Immature natural killer cell (primary cell): ENCODE measurements at places on chromosomes 4 and X. TPM values are rescaled to one million over a fixed set of nuclear protein-coding genes. Genes with fewer than 3 reads are reported as not detected.
A peak's percentile ranks its signal among the peaks of the same experiment; 100 is the strongest.

- no peak overlapping the region for H3K27ac ChIP-seq
- H3K27me3 ChIP-seq: no peaks in the 10 kb centered on the region
- no peaks in the 10 kb centered on the region for H3K4me1 ChIP-seq
- no peak for DNase-seq
- H3K4me3 ChIP-seq: no peak overlapping the region
Observed at GRCh38 chr4:156362581-156362980, 408.9 kb upstream of the CTSO start.

DNA sequence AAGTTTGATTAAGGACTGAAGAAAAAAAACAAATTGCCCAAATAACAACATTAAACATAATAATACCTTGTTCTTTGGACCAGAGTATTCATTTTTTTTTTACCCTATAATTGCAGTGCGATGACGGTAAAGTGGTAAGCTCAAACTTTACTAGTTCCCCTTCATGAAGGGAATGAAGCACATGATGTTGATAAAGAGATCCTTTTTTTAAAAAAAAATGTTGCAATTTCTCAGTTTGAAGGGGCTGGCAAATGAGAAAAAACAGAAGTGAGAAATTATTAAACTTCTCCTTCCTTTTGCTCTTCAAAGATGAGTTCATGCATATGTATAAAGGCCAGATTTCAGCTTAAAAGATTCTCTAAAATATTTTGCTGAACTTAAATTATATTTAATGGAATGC is 231.7 kb downstream of the C4orf33 start:
- no peaks in the 10 kb centered on the region for H3K36me3 ChIP-seq
- no peak for DNase-seq
- H3K4me3 ChIP-seq: no peak overlapping the region
- H3K27ac ChIP-seq: no peak overlapping the region
- no peaks in the 10 kb centered on the region for H3K4me1 ChIP-seq

- H3K4me1 ChIP-seq: no peaks in the 10 kb centered on the region
- peaks cover 2% of the 10 kb centered on the region for H3K27me3 ChIP-seq
- no peak overlapping the region for H3K27ac ChIP-seq
- no peak overlapping the region for H3K4me3 ChIP-seq
- DNase-seq: no peak
Observed at GRCh38 chr4:16117164-16117563, 33.3 kb upstream of the PROM1 start.

The CXCL1 gene
- polyA plus RNA-seq: not detected

- no peaks in the 10 kb centered on the region for H3K4me1 ChIP-seq
- H3K27ac ChIP-seq: no peak overlapping the region
- no peaks in the 10 kb centered on the region for H3K36me3 ChIP-seq
- no peak for DNase-seq
- H3K27me3 ChIP-seq: peaks cover 2% of the 10 kb centered on the region
Observed at GRCh38 chr4:114783215-114783595, 184.6 kb downstream of the UGT8 start.

The ITIH6 gene
- polyA plus RNA-seq: not detected

DNA sequence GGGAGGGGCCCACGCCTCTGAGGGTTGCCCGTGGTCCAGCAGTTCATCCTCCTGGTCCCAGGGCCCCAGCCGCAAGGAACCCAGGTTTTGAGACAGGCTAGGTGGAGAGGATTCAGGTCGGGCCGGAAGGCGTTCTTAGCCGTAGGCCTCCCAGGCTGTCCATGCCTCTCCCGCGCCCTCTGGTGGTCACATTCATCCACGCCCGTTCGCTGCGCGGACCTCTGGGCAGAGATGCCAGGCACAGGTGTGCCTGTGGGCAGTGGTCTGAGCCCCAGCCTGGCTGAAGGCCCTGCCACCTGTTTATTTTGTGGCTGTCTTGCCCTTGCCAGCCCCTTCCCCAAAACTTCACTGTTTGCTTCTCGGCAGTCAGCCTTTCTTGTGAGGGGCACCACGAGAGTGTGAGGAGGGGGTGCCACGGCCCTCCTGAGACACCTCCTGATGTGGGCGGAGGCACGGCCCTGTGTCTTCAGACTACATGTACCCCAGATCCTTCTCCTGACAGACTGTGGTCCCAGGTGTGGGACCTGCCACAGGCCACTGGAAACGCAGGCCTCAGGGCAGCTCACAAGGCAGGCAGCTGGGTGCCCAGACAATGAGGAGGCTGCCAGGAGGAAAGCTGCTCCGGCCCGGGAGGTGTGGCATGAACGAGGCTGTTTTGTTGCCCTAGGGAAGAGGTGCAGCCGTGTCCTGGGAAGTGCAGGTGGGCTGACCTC is 5.0 kb downstream of the UVSSA start:
- peak overlapping the region; percentile 74 for H3K27ac ChIP-seq
- H3K4me1 ChIP-seq: peaks cover 28% of the 10 kb centered on the region
- H3K27me3 ChIP-seq: peaks cover 4% of the 10 kb centered on the region

GRCh38 chrX:141960578-141960977 is 56.9 kb downstream of the MAGEC1 start:
- no peak overlapping the region for H3K4me3 ChIP-seq
- no peaks in the 10 kb centered on the region for H3K36me3 ChIP-seq
- peaks cover 2% of the 10 kb centered on the region for H3K27me3 ChIP-seq
- H3K27ac ChIP-seq: no peak overlapping the region
- DNase-seq: no peak

GRCh38 chr4:96936886-96937285 is 1097.0 kb downstream of the PDHA2 start:
- no peaks in the 10 kb centered on the region for H3K36me3 ChIP-seq
- H3K4me1 ChIP-seq: no peaks in the 10 kb centered on the region
- DNase-seq: no peak
- H3K27ac ChIP-seq: no peak overlapping the region
- H3K27me3 ChIP-seq: no peaks in the 10 kb centered on the region

The TGIF2LX gene
- not detected for polyA plus RNA-seq

- no peaks in the 10 kb centered on the region for H3K4me1 ChIP-seq
- no peak for DNase-seq
- H3K36me3 ChIP-seq: no peaks in the 10 kb centered on the region
- no peak overlapping the region for H3K4me3 ChIP-seq
- H3K27me3 ChIP-seq: no peaks in the 10 kb centered on the region
Observed at GRCh38 chr4:84678976-84679744, 96.2 kb downstream of the CDS1 start.

GRCh38 chr4:101710806-101711205 is 79.7 kb upstream of the BANK1 start:
- H3K4me3 ChIP-seq: no peak overlapping the region
- no peak overlapping the region for H3K27ac ChIP-seq
- H3K36me3 ChIP-seq: peaks cover 8% of the 10 kb centered on the region
- no peak for DNase-seq
- H3K27me3 ChIP-seq: peaks cover 10% of the 10 kb centered on the region

DNA sequence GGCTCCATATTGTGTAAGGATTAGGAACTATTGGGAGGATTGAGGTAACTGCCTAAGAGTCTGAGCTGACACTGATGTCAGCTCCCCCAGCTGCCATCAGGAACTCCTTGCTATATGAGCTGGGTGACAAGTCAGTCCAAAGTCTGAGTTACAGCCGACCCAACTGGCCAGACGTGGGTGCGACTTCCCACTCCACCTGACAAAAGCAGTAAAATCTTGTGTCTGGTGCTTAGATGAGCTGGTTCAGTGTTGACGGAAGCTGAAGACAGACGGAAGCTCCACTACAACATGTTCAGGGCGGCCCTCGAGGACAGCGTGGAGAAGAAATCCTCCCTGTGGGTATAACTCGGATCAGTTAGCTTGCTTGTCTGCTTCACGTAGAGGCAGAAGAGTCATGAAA is 22.8 kb upstream of the NAT8L start:
- no peak overlapping the region for H3K27ac ChIP-seq
- no peak overlapping the region for H3K4me3 ChIP-seq
- peaks cover 6% of the 10 kb centered on the region for H3K4me1 ChIP-seq
- peaks cover 11% of the 10 kb centered on the region for H3K27me3 ChIP-seq

- H3K4me3 ChIP-seq: no peak overlapping the region
- peaks cover 4% of the 10 kb centered on the region for H3K27me3 ChIP-seq
- no peaks in the 10 kb centered on the region for H3K4me1 ChIP-seq
- no peak for DNase-seq
- no peak overlapping the region for H3K27ac ChIP-seq
- no peaks in the 10 kb centered on the region for H3K36me3 ChIP-seq
Observed at GRCh38 chrX:44282753-44283152, 60.7 kb downstream of the EFHC2 start.

- no peak for DNase-seq
- no peaks in the 10 kb centered on the region for H3K4me1 ChIP-seq
- no peak overlapping the region for H3K4me3 ChIP-seq
- no peaks in the 10 kb centered on the region for H3K27me3 ChIP-seq
Observed at GRCh38 chr4:141898346-141898745, 262.0 kb downstream of the IL15 start.

- DNase-seq: no peak
- no peaks in the 10 kb centered on the region for H3K36me3 ChIP-seq
- no peak overlapping the region for H3K4me3 ChIP-seq
- H3K4me1 ChIP-seq: no peaks in the 10 kb centered on the region
- no peak overlapping the region for H3K27ac ChIP-seq
Observed at GRCh38 chrX:135512508-135513129, 7.8 kb upstream of the INTS6L start.

DNA sequence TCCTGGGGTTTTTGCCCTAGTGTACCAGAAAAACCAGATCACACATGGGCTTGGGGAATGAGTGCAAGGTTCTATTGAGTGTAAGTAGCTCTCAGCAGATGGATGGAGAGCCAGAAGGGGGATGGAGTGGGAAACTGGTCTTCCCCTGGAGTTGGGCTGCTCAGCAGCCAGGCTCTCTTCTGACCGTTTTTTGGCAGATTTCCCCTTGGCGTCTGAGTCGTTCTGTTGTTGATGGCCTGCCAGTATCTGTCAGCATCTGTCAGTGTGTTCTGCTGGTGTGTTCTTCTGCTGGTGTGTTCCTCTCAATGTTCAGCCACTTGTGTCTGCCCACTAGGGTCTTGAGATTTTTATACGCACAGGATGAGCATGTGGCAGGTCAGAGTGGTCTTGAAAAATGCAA is 633.9 kb upstream of the CPEB2 start:
- no peak overlapping the region for H3K4me3 ChIP-seq
- H3K27me3 ChIP-seq: no peaks in the 10 kb centered on the region
- DNase-seq: no peak

DNA sequence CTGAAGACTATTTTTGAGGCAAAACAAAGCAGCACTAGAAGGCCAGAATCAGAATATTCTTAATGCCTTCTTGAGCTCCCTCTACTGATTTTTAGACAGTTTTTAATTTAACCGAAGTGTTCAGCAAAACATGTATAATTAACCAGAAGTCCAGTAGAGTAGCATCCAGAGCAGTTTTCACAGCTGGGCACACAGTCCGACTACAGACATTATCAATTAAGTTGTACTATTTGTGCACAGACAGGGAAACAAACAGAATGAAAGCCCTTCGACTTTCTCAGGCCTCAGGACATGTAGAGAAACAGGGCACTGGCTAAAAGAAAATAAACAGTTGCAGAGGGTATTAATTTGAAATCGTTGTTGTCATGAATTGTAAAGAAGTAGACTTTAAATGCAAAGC is 11.9 kb downstream of the FSTL5 start:
- no peaks in the 10 kb centered on the region for H3K4me1 ChIP-seq
- no peak for DNase-seq
- no peak overlapping the region for H3K27ac ChIP-seq
- no peaks in the 10 kb centered on the region for H3K27me3 ChIP-seq
- H3K36me3 ChIP-seq: no peaks in the 10 kb centered on the region

GRCh38 chr4:76733068-76733771 is 164.7 kb downstream of the SOWAHB start:
- peaks cover 7% of the 10 kb centered on the region for H3K27me3 ChIP-seq
- H3K27ac ChIP-seq: no peak overlapping the region
- H3K36me3 ChIP-seq: no peaks in the 10 kb centered on the region
- no peaks in the 10 kb centered on the region for H3K4me1 ChIP-seq
- no peak overlapping the region for H3K4me3 ChIP-seq
